Activated T-cell treated with anti-CD3 and anti-CD28 coated beads for 48 hours (primary cell): ENCODE measurements at places on chromosomes 2 and 18.

GRCh38 chr2:39867268-39867667, 88.2 kb upstream of the THUMPD2 start:
- DNase-seq = no peak

DNA sequence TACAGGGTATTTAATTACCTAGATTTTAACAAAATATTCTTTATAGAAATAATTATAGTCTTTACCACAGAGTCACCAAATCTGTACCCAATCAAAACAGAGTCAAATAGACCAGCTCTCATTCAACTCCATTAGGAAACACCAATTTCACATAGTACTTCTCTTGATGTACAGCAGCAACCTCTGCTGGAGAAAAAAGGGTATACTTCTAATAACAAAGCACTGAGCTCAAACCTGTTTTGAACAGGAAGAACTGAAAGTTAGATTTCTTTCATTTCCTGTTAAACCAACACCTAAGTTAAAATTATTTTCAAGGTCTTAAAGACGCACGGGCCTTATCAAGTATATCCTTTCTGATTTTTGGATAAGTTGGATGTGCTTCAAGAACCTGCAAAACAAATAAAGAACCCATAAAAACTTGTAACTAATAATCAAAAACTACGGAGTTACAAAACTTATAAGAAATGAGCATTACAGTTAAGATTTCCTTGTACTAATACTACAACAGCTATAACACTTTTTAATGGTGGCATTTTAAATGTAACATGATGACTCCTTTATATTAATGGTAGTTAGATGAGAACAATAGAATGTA, 79.0 kb downstream of the TTC21B start:
- DNase-seq = no peak

DNA sequence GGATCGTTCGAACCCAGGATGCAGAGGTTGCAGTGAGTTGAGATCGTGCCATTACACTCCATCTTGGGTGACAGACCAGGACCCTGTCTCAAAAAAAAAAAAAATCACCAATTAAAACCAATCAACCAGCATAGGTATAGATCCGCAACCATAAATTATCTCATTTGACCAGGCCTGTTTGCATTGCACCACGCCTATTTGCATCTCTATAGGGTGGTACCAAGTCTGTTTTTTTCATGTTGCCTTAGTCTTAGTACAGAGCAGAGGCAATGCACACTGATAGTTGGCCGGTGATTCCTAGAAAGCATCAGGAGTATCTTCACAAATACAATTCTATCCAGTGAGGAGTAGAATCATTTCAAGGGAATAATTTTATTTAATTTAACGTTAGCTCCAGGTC, 9.3 kb upstream of the NPC1 start:
- DNase-seq = no peak

DNA sequence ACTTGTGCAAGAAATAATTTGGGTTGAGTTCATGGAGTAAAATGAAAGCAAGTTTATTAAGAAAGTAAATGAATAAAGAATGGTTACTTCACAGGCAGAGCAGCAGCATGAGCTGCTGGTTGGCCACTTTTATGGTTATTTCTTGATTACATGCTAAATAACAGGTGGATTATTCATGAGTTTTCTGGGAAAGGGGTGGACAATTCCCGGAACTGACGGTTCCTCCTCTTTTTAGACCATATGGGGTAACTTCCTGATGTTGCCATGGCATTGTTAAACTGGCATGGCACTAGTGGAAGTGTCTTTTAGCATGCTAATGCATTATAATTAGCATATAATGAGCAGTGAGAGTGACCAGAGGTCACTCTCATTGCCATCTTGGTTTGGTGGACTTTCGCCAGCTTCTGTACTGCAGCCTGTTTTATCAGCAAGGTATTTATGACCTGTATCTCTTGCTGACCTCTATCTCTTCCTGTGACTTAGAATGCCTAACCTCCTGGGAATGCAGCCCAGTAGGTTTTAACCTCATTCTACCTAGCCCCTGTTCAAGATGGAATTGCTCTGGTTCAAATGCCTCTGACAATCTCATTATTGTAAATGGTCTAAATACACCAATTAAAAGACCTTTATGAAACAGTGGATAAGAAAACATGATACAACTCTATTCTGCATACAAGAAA, 114.1 kb upstream of the FIGN start:
- no peak for DNase-seq

GRCh38 chr18:47591429-47591828, 339.0 kb downstream of the SMAD2 start:
- DNase-seq = no peak

DNA sequence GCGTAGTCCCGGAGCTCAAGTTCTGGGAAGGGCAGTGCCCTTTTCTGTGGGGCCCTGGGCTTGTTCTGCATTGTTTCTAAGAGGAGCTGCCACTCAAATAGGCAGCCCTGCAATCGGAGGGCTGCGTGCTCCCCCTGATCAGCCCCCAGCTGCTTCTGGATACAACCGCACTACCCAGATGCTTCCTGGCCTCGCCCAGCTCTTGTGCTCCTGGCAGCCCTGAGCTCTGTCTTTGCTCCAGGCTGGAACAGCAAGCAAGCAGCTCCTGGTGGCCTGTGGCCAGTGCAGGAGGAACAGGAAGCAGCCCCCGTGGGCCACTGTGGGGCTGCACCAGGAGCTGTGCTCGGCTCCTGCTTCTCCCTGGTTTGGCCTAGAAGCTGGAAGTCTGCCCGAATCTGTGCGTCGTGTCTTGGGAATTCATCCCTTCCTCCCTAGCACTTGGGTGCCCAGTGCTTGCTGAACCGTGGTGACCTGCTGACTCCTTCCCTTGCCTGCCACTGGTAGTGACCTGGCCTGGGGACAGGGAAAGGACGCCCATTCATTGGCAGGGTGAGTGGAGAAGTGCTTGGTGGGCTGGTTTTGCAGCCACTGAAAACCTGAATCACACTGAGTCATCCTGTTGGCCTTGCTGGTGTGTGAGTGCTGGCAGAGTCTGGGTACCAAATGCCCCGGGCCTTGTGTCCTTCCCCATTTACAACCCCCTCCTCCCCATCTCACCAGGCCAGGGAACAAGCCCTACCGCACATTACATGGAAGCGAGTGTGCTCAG, 27.3 kb upstream of the NTSR2 start:
- no peak for DNase-seq
